ENCODE measurements at places on chromosomes 12 and 14.

DNA sequence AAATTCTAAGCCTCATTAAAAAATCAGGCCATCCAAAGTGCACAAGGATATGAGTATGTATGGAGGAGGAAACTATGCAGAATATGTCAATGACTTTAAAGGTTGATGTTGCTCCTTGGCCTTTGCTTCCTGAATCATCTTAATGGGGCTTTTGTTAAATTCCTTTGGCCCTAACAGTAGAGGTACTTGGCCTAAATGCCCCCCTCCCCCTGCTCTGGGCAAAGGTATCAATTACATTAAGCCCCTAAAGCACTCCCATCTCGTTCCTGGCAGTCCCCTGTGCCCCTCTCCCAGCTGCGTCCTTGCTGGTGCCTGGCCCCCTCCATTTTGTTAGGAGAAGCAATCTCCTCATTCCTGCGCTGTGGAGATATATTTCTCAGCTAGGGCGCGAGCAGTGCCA is 4.8 kb downstream of the COPZ1 start:
- DNase-seq: no peak

- no peak for DNase-seq
Observed at GRCh38 chr12:98151105-98151590, 364.2 kb upstream of the TMPO start.

DNA sequence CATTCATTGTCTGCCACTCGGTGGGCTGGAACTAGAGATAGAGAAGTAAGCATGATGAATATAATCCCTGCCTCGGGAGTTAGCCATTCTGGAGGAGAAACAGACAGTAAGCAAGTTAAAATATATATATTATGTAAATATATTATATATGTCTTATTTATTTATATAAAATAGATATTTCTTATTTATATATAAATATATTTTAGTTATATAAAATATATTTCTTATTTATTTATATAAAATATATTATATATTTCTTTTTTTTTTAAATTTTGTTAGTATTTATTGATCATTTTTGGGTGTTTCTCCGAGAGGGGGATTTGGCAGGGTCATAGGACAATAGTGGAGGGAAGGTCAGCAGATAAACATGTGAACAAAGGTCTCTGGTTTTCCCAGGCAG is 78.1 kb upstream of the TBX5 start:
- no peak for DNase-seq

DNA sequence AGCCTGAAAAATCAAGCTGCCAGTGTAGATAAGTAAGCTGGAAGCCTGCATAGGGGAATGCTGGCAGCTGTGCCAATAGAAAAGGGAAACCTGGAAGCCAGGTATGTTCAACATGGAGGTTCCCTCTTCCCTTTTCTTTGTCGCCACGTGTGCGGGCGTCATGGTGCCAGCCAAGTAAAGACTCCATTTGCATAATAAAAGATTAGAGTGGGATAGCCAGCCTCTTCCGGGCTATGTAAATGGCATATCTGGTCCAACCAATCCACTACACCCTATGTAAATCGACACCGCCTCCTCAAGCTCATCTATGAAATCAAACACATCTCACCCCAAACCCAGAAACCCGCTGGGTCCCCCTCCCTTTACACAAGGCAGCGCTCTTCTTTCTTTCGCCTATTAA is 5.6 kb upstream of the ADGRD1 start:
- no peak for DNase-seq

- no peak for DNase-seq
Observed at GRCh38 chr12:9365296-9365695, 157.1 kb upstream of the PZP start.

- no peak for DNase-seq
Observed at GRCh38 chr12:30484658-30485057, 211.0 kb downstream of the IPO8 start.

- DNase-seq: no peak
Observed at GRCh38 chr14:57136669-57137328, 131.9 kb downstream of the EXOC5 start.

GRCh38 chr12:46661110-46661845 is 164.5 kb downstream of the SLC38A4 start:
- DNase-seq: no peak

DNA sequence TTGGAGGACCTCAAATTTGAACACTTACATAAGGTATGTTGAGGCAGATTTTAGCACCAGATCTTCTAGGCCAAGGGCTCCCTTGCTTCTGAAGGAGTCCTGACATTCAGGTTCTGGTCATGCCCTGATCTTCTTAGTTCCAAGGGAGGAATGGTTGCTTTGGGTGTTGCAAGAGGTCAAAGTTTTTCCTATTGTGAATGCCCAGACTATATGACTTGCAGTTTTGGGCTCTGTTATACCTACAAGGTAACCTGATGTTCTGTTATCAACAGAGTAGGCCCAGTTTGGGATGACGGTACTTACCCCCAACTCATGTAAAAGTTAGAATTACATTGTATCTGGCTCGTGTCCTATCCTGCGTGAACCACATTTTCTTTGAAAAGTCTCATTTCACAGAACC is 69.1 kb upstream of the COCH start:
- DNase-seq: no peak

- no peak for DNase-seq
Observed at GRCh38 chr14:71338153-71338552, 430.9 kb downstream of the PCNX1 start.
